ENCODE measurements at places on chromosomes 13 and 19. TPM values are rescaled to one million over a fixed set of nuclear protein-coding genes. Genes with fewer than 3 reads are reported as not detected.

Gene EID2
- total RNA-seq = 9.4 TPM

Gene ZNF560
- total RNA-seq = 0.58 TPM

Gene KLHL1
- not detected for total RNA-seq

Gene FLT3LG
- 3.3 TPM for total RNA-seq

Gene SLAIN1
- total RNA-seq = not detected

Gene RUBCNL
- total RNA-seq = not detected

Gene PALM
- total RNA-seq = 140 TPM

Gene SLC1A6
- total RNA-seq = not detected

Gene DACH1
- total RNA-seq = 0.09 TPM

Gene NAPSA
- not detected for total RNA-seq
